CD8-positive, alpha-beta T cell (primary cell): ENCODE measurements at places on chromosomes 4 and X.

DNA sequence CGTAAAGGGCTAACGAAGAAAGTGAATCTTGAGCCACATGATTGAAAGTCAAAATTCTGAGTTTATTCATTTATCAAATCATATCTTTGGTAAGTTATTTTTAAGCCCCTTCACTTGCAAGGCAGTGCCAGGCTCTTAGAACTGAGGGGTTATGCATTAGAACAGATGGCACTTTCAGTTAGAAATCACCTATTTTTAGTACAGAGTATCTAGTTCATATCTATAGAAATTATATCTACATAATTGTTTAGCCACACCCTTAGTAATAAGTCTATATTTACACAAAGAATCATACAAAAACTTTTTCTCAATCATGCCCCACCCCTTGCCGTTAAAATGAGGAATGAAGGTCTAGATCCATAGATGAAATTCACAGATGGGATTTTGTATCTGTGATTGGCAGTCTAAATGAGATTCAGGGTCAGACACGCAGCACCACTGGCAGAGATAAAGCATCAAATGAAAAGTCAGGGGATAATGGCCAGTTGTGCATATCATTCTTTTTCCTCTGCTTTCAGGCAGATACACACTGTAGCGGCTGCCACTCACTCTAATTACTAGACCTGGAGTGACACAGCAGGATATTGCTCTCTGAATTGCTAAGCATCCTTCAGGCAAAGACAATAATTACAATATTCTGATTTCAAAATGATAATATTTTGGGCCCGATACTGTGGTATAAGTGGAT is 440.5 kb downstream of the MAPK10 start:
- DNase-seq, result no peak

- DNase-seq, result no peak
These were observed 35.6 kb downstream of the CAMK2D start for GRCh38 chr4:113725963-113726362.

DNA sequence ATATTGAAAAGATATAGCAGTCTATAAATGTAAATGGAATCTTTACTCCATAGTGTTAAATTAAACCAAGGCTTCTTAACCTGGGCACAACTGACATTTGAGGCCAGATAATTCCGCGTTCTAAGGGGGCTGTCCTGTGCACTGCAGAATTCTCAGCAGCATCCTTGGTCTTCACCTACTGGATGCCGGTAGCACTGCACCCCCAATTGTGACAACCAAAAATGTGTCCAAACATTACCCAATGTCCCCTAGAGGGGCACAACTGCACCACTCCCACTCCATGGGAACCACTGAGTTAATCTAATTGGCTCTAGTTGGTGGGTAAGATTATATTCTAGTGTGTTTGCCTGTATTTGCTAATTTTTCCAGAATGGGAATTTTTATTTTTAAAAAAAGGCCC is 16.6 kb downstream of the AP1S2 start:
- DNase-seq, result no peak

- no peak for DNase-seq
These were observed 249.5 kb upstream of the ETNPPL start for GRCh38 chr4:109012286-109012880.

GRCh38 chr4:97994765-97995465 is 148.4 kb downstream of the STPG2 start:
- DNase-seq, result no peak

- no peak for DNase-seq
These were observed 115.6 kb downstream of the CAMK2D start for GRCh38 chr4:113645771-113646441.

GRCh38 chr4:121484633-121485032 is 103.8 kb upstream of the QRFPR start:
- no peak for DNase-seq
